Activated CD4-positive, alpha-beta T cell treated with anti-CD3 and anti-CD28 coated beads for 4 hours (primary cell): ENCODE measurements at places on chromosomes 7 and 10.

DNA sequence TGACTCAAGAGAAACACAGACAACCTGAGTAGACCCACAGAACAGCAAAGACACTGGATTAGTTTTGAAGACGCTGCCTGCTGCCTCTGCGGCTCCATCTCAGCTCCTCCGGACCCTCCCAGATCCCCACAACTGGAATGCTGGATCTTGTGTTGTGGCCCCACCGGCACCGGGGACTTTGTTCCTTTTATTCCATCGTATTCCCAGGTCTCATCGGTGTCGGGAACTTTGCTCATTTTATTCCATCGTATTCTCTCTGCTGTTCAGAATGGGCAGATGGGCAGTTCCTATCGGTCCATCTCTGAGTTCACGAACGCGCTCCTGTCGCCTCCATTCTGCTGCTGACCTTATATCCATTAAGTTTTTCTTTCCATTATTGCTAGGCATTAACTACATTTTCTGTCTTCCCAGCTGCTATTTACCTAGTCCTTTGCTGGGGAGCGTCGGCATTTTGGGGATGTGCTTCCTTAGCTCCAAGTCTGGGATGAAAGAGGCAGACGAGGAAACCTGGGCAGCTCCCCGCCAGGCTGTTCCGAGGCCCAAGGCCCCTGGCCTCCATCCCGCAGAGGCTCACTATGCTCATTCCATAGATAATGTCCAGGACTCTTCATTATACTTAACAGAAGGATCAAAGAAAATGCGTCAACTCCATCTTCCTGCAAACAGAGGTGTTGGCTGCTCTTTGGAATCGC lies 192.4 kb downstream of the MAD1L1 start:
- no peak for DNase-seq

DNA sequence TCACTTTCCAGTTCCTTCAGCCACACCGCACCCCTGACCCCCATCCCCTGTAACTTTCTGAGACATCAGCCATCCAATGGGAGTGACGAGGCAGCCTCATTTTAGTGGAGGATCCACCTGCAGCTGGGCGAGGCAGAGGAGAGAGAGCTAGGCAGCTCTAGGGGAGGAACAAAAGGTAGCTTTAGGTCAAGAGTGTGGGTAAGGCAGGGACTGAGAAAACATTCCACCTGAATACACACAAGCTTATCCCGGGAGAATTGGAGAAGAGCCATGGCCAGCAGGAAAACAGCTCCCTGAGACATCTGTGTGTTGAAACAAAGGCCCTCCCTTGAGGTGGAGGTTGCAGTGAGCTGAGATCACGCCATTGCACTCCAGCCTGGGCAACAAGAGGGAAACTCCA lies 6.7 kb upstream of the KLRG2 start:
- DNase-seq = no peak

GRCh38 chr10:116403740-116404250 lies 23.9 kb upstream of the PNLIPRP3 start:
- no peak for DNase-seq

- DNase-seq = no peak
These were observed 281.8 kb upstream of the KLF6 start for GRCh38 chr10:4066581-4067390.

GRCh38 chr10:10629512-10629911 lies 388.2 kb upstream of the CELF2 start:
- DNase-seq = no peak

DNA sequence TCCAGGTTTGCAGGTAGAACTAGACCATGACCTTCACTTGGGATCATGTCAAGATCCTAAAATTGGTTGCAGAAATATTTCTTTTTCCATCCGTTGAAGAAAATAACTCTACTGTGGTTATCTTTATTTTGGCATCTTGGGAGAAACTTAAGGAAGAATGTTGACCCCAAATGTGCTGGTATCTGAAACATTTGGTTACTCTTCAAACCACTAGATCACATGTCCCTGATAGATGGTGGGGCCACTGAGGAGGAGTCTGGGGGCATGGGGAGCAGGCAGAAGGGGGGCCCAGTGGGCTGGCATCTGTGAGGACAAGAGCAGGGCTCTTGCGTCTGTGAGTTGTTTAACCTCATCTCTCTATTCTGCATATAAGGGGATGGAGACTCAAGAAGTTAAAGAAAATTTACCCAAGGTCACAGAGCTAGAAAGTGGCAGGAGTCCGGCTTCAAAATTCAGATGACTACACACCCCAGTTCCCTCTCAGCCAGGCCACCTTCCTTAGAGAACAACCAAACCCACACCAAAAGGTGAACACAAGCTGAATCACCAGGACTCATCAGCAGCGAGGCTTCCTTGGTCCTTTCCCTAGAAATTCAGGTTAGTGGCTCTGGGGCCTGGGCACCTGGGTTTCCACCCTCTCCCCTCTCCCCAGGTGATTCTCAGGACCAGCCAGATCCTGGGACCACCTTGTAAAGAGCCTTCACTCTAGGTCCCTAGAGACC lies 40.6 kb upstream of the SRGN start:
- no peak for DNase-seq

GRCh38 chr7:74544706-74545469 lies 91.2 kb downstream of the GTF2IRD1 start:
- DNase-seq = peak; percentile 20

DNA sequence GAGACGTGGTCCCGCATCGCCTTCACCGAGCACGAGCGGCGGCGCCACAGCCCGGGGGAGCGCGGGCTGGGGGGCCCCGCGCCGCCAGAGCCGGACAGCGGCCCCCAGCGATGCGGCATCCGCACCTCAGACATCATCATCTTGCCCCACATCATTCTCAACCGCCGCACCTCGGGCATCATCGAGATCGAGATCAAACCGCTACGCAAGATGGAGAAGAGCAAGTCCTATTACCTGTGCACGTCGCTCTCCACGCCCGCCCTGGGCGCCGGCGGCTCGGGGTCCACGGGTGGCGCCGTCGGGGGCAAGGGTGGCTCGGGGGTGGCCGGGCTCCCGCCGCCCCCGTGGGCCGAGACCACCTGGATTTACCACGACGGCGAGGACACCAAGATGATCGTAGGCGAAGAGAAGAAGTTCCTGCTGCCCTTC lies 737 bp downstream of the CNNM2 start:
- DNase-seq = peak; percentile 19

DNA sequence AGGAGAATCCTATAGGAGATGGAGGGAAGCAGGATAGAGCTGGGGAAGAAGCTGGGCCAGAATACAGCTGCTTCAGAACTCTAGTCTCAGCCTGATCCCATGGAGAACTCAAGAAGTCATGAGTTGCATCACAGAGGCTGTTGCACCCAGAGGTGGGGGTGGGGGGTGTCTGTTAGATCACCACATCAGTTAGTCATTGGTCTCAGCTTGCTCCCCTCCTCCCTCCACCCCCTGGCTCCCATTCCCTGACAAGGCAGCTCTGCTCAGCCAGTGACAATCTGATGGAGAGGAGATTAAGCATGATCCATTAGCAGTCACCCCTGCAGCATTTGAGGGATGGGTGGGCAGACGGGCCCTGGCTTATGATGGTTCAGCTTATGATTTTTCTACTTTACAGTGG lies 58.4 kb upstream of the FGL2 start:
- DNase-seq = no peak

GRCh38 chr7:17402628-17403278 lies 104.3 kb downstream of the AHR start:
- DNase-seq = no peak

GRCh38 chr7:157593541-157593940 lies 256.7 kb downstream of the DNAJB6 start:
- no peak for DNase-seq

- no peak for DNase-seq
These were observed 14.6 kb upstream of the FZD1 start for GRCh38 chr7:91249506-91250233.

GRCh38 chr10:15262036-15262713 lies 93.7 kb upstream of the NMT2 start:
- no peak for DNase-seq

DNA sequence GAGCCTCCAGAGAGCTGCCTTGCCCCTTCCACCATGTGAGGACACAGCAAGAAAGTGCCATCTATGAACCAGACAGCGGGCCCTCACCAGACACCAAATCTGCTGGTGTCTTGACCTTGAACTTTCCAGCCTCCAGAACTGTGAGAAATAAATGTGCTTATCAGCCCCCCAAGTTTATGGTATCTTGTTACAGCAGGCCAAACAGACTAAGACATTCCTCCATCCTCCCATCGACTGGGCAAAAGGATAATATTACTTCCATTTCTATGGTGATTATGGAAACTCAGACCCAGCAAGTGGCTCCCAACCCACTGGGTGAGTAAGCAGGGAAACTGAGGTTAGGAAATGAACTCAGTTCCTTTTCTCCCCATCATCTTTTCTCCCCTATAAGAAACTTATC lies 288.4 kb downstream of the KCNMA1 start:
- no peak for DNase-seq

- DNase-seq = no peak
These were observed 151.8 kb downstream of the DPP6 start for GRCh38 chr7:154204046-154204445.

DNA sequence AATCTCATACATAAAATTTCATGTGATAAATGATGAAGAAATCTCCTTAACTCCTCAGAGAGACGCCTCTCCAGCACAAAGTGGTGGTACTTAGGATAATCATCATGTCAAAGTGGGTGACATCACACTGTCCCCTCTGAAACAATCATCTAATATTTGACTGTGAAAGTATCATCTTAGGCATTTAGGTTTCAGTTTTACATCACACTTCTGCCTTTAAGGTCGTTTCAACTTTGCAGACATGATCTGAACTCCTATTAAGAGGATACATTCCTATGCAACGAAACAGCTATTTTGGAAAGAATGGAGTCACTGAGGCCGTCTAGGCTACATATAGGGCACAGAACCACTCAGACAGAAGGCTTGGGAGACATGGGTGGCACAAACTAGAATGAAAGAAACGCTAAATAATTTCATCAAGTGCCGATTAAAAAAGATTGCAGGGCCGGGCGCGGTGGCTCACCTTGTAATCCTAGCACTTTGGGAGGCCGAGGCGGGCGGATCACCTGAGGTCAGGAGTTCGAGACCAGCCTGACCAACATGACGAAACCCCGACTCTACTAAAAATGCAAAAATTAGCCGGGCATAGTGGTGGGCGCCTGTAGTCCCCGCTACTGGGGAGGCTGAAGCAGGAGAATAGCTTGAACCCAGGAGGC lies 2.0 kb downstream of the VOPP1 start:
- no peak for DNase-seq

- DNase-seq = peak; percentile 62
These were observed 9.9 kb downstream of the ZNF511 start for GRCh38 chr10:133318494-133319127.

DNA sequence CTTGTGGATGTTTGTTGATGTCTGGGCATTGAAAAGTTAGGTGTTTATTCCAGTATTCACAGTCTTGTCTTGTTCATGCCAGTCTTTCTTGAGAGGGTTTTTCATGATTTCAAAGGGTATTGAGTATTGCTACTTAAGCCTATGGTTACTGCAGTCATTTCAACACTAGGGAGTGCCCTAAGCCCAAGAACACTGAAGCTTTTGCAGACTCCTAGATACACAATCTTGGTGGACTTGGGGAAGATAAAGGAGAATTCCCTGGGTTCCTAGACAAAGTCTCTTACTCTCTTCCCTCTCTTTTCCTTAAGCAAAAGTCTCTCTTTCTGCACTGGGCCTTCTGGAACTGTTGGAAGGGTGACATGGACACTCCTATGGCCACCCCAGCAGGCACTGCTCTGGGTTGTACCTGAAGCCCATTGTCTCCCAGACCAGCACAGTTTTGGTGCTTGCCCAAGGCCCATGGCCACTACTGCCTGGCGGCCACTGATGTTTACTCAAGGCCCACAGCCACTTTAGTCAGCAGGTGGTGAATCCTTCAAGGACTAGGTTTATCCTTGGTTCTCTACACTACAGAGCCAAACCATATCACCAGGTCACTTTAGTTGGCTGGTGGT lies 24.9 kb downstream of the SAMD9 start:
- DNase-seq = no peak

DNA sequence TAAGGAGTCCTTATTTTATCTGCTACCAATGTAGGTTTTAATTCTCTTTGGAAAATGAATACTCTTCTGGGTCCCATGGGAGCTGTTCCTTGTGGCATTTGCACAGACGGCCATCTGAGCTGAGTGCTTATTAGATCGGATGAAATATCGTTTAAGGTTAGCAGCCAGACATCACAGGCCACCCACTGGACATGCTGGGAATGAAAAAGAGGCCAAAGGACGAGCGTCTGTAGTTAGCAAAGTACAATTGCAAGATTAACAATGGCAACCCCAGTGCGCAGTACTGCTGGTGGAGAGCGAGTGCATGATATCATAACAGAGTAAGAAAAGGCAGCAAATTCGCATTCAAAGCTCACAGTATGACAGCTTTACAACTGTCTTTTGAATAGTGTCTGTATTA lies 28.3 kb upstream of the CREB5 start:
- no peak for DNase-seq
